ENCODE measurements at places on chromosomes 6 and 20.

GRCh38 chr6:167570460-167571400, 245.8 kb downstream of the TTLL2 start:
- DNase-seq = no peak

DNA sequence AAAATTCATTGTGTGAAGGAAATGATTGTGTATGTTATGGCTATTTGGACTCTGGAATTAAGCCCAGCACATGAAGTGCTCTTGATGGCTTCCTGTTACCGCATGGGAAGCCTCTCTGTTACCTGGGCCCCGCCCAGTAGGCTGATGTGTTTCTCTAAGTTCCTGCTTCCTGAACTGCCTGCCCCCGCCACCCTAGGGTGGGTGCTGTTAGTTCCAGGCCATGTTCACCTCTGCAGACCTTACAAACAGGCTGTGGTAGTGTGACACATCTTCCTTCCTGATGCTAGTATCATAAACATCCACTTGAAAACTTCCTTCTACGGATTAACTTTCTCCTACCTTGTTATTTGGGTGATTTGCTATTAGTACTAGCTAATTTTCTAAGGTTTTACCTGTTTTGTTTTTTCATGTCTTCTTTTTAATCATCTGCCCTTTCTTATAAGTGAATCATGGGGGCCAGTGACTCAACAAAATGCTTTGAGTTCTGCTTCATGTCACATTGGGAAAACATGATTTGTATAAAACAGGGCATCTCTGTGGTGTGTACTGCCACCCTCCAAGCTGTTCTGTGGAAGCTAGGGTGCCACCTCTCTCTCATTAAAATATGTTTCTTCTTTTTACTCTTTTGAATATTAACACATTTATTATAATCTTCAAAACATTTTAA, 40.6 kb downstream of the SH3BGRL2 start:
- peak; percentile 74 for DNase-seq

- DNase-seq = no peak
These were observed 15.6 kb downstream of the JAG1 start for GRCh38 chr20:10658051-10658823.

GRCh38 chr20:24160563-24161281, 172.1 kb upstream of the GGTLC1 start:
- no peak for DNase-seq

GRCh38 chr20:57112448-57112847, 154.0 kb downstream of the BMP7 start:
- DNase-seq = no peak

- DNase-seq = peak; percentile 45
These were observed 130.6 kb downstream of the BMP7 start for GRCh38 chr20:57135875-57136274.

DNA sequence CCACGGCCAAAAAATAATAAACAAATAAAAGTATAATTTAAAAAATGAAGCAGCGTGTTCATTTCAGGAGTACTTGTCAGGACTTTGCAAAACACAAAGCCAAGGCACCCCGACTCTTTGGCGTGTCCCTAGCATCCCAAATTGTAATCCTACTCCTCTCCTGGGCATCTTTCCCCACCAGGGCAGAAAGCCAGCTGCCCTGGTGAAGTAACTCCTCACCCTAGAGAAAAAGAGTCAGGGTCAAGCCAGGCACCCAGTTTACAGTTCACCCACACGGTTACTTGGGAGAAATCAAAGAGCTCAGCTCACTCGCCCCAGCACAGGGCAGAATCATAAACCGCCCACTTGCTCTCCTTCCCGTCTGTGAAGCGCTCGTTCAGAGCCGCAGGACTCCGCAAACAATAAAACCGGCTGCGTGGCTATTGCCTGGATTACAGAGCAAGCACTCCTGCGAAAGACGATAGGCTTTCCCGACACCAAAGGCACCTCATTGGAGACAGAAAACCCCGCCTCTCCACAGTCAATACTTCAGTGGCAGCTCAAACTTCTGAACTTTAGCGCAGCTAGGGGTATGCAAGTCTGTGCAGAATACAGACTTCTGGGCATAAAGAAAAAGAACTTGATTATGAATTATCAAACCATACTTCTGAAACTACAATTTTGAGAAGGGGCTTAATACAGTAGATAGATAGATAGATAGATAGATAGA, 73.0 kb upstream of the NHSL1 start:
- DNase-seq = no peak

GRCh38 chr6:65938000-65938399, 231.0 kb upstream of the EYS start:
- no peak for DNase-seq

- DNase-seq = no peak
These were observed 45.1 kb upstream of the EEF1A1 start for GRCh38 chr6:73565767-73566485.

DNA sequence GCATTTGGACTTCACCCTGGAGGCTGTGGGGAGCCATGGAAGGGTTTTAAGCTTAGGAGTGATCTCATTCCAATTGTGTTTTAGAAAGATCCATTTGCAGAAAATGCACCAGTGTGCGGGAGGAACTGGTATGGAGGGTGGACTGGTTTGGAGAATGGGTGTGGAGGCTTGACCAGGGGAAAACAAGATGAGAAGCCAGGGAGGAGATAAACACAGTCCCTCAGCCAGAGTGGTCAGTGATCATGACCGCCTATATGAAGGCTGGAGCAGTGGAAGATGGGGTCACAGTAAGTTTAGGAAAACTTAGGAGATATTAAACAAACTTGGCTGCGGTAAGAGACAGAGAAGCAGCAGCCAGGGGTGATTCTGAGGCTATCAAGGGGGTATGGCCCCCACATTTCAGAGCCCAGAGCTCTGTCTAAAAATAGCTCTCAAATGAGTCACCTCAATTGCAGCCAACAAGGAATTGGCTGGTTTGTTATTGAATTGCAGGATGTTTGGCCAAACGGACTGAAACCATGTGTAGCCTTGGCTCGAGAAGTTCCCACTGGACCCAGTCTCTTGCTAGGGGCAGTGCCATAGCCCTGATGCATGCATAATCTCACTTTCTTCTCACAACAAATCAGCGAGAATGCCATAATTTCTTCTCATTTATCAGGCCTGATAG, 159.9 kb upstream of the TOP1 start:
- DNase-seq = no peak
